ENCODE measurements at places on chromosomes 16 and 17.

DNA sequence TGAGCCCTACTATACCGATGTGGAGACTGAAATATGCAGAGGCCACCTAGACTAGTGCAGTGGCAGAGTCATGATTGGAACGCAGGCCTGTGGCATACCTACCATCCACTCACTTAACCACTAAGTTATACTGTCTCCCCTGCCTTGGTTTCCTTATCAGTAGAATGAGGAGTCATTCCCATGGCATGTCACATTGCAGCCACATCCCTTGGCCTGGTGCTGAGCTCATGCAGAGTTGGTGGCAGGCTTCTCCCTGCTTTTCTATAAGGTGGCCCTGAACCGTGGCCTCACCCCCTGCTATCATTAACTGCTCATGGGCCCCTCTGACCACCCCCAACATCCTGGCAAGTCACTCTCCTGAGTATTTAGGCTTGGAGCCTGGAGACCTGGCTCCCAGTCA, 212.5 kb downstream of the KATNIP start:
- DNase-seq, result no peak

- DNase-seq, result no peak
Observed at GRCh38 chr16:5215901-5216300, 118.3 kb upstream of the EEF2KMT start.

- DNase-seq, result no peak
Observed at GRCh38 chr17:46892192-46892703, 30.7 kb upstream of the GOSR2 start.

GRCh38 chr17:31525801-31526549, 134.5 kb downstream of the RAB11FIP4 start:
- no peak for DNase-seq

DNA sequence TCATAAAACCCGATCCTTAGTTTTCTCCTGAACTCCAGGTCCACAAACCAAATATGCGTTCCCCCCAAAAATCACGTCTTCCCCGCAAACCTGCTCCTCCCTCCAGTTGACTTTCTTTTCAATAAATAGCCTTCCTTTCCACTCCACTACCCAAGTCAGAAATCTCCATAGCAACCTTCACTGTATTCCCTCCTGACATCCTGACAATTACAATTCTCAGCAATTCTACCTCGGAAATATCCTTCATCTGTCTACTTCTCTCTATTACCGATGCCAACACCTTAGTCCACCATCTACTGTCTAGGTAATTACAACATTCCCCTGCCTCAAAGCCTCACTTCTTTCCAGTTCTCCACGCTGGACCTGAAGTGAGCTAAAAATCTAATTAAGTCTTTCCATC, 50.7 kb downstream of the SMURF2 start:
- no peak for DNase-seq

- no peak for DNase-seq
Observed at GRCh38 chr17:354651-355556, 2.3 kb upstream of the RPH3AL start.

DNA sequence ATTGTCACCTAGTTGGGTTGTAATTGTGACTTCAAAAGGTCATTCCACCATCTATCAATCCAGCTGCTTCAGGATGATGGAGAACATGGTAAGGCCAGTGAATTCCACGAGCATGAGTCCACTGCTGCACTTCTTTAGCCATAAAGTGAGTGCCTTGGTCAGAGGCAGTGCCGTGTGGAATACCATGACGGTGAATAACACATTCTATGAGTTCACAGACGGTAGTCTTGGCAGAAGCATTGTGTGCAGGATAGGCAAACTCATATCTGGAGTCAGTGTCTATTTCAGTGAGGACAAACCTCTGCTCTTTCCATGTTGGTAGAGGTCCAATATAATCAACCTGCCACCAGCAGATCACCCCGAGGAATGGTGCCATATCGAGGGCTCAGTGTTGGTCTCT, 650.9 kb downstream of the KCNJ2 start:
- no peak for DNase-seq

DNA sequence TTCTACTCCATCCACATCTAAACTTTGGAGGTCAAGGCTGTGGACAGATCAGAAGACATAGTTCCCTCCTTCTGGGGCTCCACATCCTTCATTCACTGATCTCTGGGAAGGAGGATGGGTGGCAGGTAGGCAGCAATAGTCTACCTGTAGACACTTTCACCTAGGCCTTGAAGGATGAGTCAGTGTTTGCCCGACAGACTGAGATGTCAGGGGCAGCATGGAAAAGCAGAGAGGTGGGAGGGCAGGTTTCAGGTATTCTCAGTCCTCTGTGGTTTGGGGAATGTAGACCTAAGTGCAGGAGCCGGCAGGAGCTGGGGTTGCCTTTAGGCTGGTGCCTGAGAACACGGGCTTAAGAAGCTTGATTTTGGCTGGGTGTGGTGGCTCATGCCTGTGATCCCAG, 171.9 kb upstream of the ZNF267 start:
- no peak for DNase-seq

GRCh38 chr16:2952679-2953078, 11.4 kb upstream of the KREMEN2 start:
- no peak for DNase-seq
